ENCODE measurements at places on chromosomes 4 and X.

- no peak for DNase-seq
Measured at GRCh38 chr4:182698212-182698611, 219.0 kb downstream of the DCTD start.

- no peak for DNase-seq
Measured at GRCh38 chrX:151970661-151971060, 3.8 kb downstream of the GABRE start.

GRCh38 chr4:24927049-24927448, 14.2 kb upstream of the CCDC149 start:
- DNase-seq: no peak

DNA sequence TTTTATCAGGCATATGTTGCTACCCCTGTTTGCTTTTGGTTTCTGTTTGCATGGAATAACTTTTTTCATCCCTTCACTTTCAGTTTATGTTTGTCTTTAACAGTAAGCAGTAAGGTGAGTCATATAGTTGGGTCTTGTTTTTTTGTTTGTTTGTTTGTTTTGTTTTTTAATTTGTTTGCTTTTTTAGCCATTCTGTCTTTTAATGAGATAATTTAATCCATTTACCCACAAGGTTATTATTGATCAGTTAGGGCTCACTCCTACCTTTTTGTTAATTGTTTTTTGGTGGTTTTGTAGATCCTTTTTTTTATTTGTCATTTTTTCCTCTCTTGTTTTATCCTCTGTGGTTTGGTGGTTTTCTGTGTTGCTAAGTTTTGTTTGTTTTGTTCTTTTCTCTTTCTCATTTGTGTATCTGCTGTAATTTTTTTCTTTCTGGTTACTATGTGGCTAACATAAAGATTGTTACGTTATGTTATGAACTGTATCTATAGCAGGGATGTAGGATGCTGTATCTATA, 379.5 kb upstream of the MAD2L1 start:
- DNase-seq: no peak

- no peak for DNase-seq
Measured at GRCh38 chr4:3689576-3690550, 76.3 kb upstream of the ADRA2C start.

DNA sequence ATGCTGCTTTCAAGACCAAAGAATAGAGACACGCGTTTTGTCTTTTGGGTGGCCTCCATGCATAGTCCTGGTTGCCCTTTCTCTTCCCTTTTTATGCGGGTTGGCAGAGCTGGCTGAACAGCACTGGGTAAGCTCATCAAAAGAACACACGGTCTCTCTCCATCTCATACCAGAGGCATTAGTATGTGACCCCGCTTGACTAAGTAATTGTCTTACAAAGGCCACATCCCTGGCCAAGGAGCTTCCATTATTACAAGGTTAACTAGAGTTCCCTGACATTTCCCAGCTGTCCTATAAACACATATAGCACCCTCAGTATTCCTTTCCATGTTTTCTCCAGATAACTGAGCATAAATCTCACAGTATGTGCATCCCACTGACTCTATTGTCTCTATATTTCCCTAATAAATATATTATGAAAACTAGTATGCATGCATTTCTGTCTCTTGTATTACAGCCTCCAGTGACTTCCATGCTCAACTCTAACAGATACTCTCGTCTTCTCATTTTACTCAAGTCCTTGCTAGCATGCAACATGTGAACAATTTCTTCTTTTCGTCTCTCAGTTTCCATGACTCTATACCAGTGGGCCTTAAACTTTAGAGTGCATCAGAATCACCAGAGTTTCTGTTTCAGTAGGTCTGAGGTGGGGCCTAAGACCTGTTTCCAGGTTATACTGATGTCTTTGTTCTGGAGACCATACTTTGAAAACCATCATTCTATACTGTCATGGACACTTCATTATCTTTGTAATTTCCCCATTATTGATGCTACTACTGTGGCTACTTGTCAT, 247.7 kb upstream of the ARSJ start:
- no peak for DNase-seq

- peak; percentile 3 for DNase-seq
Measured at GRCh38 chrX:84188320-84188834, 378 bp upstream of the RPS6KA6 start.

DNA sequence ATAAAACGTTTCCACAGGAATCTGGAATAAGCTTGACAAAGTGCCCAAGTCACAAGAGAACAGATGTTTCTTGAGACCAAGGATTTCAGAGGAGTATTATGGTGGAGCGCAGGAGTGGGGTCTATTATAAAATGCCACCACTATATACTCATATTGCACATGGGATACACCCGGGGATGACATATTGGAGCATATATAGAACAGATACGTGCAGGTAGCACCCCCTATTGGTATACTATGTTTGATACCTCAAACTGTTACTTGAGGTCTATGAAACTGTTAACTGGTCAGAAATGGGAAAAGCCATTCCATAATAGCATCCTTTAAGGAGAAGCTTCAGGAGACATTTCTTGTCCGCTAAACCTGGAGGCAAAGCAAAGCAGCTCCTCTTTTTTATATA, 86.0 kb downstream of the PCYT1B start:
- DNase-seq: no peak

- no peak for DNase-seq
Measured at GRCh38 chr4:135966936-135967335, 1565.4 kb downstream of the PCDH18 start.

DNA sequence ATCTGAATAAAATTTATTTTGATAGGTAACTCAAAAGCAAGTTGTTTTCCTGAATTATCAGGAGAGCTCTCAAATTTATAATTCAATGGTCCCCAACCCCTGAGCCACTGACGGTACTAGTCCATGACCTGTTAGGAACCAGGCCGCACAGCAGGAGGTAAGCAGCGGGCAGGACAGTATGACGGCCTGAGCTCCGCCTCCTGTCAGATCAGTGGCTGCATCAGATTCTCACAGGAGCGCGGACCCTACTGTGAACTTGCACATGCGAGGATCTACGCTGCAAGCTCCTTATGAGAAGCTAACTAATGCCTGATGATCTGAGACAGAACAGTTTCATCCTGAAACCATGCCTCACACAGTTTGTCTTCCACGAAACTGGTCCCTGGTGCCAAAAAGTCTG, 37.9 kb upstream of the SEC24B start:
- DNase-seq: no peak

DNA sequence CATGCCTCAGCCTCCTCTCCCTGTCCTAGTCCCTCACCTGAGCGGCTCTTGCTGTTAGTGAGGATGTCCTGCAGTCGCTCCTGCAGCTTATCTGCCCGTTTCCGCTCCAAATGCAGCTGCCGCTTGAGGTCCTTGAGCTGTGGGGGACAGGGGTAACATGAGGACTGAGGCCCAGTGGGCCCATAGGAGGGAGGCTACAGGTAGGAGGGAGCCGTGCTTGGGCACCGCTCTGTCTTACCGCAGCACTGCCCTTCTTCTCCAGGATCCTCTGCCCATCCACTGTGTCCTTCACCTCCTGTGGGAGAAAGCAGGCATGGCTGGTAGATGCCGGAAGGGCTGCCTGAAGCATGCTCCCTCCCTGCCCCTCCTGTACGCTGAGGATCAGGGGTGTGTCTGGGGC, 9.5 kb upstream of the KCND1 start:
- DNase-seq: no peak

- DNase-seq: no peak
Measured at GRCh38 chrX:134797390-134797700, 139.1 kb upstream of the PLAC1 start.

GRCh38 chrX:74160358-74160757, 143.6 kb upstream of the ZCCHC13 start:
- DNase-seq: no peak

GRCh38 chrX:12814420-12814819, 23.2 kb downstream of the PRPS2 start:
- peak; percentile 64 for DNase-seq

DNA sequence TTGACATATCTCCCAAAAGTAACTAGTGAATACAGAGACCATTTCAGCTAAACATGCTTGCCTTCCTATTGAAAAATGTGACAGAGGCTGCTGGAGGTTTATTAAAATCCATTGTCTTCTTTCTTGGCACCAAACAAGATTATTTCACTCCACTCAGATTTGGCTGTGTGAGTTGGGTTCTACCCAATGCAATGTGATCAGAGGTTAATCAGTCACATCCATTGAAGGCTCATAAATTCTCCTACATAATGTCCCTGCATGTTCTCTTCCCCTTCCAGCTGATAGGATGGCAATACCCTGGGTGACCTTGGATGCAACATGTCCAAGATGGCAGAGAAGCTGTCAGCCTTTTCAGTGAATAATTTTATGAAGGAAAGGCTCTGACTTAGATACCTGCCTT, 54.5 kb downstream of the TKTL2 start:
- DNase-seq: no peak

GRCh38 chr4:69828828-69829227, 31.1 kb downstream of the SULT1E1 start:
- DNase-seq: no peak

DNA sequence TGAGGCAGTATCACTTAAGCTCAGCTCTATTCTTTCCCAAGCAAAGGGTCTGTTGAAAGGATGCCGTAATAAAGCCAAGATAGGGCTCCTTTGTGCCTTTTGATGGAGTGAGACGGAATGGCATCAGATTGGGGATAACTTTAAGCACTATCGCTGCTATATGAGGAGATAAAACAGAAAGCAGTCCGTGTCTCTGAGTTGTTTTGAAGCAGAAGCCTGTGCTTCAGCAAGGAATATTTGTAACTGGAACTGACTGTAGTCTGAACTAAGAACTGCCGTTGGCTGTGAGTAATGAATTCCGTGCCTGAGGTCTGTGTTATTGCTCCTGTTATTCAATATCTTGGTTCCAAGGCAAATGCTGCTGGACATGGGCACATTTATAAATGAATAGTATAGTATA, 297.4 kb downstream of the ANKRD50 start:
- DNase-seq: no peak

- DNase-seq: no peak
Measured at GRCh38 chrX:19907794-19908193, 20.4 kb upstream of the SH3KBP1 start.

DNA sequence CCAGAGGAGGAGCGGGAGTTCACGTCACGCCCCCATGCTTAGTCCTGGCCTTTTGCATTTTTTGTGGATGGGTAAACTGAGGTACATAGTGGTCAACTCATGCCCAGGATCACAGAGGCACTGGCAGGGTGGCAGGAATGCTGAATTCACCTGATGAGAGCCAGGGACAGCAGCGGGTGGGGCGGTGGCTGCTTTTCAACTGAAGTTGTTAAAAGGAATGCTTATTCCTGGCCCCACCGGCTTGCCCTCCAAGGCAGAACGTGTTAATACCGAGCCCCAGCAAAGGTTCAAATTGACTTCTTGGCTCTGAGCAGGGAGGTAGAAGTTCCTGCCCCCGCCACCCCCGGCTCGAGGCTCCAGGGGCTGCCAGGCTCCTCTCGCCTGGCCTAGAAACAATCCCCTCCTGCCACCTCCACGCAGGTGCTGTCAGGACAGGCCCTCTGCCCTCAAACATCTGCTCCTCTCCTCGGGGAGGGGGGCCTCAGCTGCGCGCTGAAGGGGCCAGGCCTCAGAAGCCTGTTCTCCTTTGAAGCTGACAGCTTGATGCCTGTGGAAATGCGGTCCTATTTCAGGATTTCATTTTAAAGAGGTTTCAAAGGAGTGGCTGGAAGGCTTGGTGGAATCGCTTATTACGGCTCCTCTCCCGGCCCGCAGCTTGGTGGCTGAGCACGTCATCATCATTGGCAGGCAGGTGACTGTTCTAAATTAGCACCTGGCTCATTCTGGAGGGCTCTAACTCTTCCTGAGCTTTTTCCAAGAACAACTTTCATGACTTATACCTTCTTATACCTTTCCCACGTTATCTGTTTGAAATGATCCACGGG, 93.0 kb downstream of the PHKA2 start:
- DNase-seq: no peak

- no peak for DNase-seq
Measured at GRCh38 chrX:129609395-129609794, 45.4 kb downstream of the APLN start.

- no peak for DNase-seq
Measured at GRCh38 chr4:104938624-104939023, 208.1 kb upstream of the TET2 start.

DNA sequence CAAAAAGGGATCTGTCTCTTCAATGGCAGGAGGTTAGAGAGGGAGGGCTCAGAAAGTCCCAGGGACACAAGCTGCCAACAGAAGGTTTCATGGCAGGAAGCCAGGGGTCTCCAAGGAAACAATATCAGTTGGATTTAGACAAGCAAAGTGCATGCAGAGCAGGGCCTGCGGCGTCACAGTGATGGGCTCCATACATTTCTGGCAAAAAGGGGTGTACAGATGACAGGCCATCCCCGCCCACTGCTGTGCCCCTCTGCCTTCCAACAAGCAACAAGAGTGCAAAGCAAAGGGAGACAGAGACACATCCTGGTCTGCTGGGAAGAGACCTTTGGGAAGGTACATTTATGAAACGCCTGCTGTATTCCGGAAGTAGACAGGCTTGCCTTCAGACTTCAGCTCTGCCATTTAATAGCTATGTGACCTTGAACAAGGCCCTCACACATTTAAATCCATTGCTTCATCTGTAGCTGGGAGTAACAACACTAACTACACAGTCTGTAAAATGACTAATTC, 121.2 kb downstream of the AFAP1 start:
- no peak for DNase-seq

GRCh38 chrX:123959281-123960063, 2.0 kb upstream of the STAG2 start:
- peak; percentile 38 for DNase-seq

- DNase-seq: no peak
Measured at GRCh38 chr4:73904491-73904890, 35.3 kb downstream of the CXCL1 start.

- DNase-seq: no peak
Measured at GRCh38 chr4:141248029-141248428, 27.3 kb downstream of the ZNF330 start.

GRCh38 chrX:132181364-132181763, 37.9 kb downstream of the RAP2C start:
- DNase-seq: no peak

DNA sequence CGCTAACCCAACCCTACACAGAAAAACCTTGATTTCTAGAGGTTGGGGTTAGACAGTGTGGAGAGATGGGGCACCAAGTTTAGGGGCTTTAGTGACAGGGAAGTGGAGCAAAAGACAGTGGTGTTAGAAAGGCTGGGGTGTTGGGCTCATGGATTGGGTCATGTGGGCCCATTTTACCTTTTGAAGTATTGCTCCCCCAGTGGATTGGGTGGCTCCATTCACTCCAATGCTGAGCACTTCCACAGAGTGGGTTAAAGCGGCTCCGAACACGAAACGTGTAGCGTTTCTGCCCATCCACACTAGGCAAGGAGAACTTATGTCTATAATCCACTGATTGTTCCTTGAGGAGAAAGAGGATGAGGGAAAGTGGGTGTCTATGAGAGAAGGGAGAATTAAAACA, 2.3 kb downstream of the IL2RG start:
- no peak for DNase-seq
